Activated CD8-positive, alpha-beta T cell treated with anti-CD3 and anti-CD28 coated beads for 36 hours (primary cell): ENCODE measurements at places on chromosomes 12 and 14. TPM values are rescaled to one million over a fixed set of nuclear protein-coding genes. Genes with fewer than 3 reads are reported as not detected.
A peak's percentile ranks its signal among the peaks of the same experiment; 100 is the strongest.

Gene CARMIL3
- 0.83 TPM for total RNA-seq

DNA sequence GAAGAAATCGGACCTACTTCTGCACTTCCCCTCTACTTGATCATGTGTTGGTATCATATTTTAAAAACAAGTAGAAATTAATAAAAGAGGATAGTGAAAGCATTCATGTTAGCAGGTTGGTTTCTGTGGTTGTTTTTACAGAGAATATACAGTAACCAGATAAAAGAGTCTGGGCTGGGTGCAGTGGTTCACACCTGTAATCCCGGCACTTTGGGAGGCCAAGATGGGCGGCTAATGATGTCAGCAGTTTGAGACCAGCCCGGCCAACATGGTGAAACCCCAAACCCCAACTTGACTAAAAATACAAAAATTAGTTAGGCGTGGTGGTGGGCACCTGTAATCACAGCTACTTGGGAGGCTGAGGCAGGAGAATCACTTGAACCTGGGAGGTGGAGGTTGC lies 55.9 kb downstream of the LRP6 start:
- peak; percentile 66 for DNase-seq

GRCh38 chr12:106739318-106739717 lies 35.2 kb upstream of the RIC8B start:
- no peak for DNase-seq

Gene PLA2G1B
- total RNA-seq, result not detected

- DNase-seq, result no peak
Measured at GRCh38 chr12:11669348-11669747, 19.9 kb downstream of the ETV6 start.

DNA sequence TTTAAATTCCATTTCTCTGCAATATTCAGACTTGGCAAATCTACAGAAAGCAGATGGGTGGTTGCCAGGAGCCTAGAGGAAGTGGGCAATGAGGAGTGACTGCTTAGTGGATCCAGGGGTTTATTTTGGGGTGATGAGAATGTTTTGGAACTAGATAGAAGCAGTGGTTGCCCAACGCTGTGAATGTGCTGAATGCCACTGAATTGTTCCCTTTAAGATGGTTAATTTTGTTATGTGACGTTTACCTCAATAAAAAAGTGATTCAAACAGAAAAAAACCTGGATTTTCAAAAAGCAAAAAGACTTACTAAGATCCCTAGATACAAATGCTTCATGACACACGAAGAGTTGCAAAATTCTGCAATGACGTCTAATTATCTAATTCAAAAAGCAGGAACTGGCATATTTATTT lies 34.2 kb downstream of the DAO start:
- DNase-seq, result no peak

GRCh38 chr12:103799857-103800771 lies 40.9 kb downstream of the NT5DC3 start:
- DNase-seq, result no peak

Gene ANG
- 0.87 TPM for total RNA-seq

DNA sequence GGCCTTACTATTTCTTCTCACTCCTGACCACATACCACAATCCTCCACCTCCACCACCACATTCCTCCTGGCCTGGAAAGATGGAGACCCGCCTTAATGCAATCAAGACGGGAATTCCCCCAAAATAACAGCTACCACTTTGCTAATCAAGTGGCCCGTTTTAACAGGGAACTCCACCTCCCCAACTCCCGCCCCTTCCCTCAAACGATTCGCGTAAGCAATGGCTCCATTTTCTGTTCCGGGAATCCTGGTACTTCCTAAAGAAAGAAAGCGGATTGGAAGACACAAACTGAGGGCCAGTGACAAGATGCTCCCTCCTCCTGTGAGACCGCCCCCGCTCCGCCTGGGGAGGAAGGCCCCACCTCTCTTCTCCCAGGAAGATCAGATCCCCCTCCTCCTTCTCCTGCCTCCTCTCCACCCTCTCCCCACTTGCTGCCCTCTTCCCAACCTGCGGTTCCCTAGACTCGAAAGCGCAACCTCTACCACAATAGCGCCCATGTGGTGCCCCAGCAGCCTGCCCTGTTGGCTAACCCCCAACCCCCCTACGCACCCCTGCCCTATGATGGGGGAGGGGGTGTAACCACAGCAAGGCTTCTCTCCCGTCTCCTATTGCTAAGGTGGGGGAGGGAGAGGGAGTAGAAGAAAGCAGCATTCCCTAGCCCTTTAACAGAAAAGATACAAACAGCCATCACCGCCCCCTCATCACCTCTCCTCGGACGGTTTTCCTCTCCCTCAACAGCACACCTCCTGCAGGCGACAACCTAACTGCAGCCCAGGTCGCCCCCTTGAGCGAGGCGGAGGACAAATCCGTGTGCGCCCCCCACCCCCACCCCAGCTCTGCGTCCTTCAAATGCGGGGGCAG lies 777 bp downstream of the ARF3 start:
- DNase-seq, result peak; percentile 52

GRCh38 chr14:45906257-45906656 lies 653.3 kb upstream of the MIS18BP1 start:
- DNase-seq, result no peak

DNA sequence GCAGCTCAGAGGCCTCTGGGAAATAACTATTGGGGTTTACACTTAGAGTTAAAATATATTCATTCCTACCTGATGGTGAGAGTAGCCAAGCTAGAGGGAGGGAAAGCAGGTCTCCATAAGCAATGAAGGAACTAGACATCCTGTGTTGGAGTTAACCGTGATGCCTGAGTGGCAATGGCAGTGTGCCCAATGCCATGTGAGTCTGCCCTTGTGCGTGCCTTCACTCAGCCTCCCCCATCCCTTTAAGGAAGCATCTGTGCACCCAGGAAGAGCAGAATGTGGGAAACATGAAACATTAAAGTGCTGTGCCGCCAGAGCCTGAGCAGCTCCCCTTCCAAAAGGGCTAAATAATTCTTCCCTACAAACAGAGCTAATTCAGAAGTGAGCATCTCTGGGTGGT lies 76.3 kb downstream of the COX16 start:
- DNase-seq, result no peak

Gene KRT7
- total RNA-seq, result 3.1 TPM

- DNase-seq, result no peak
Measured at GRCh38 chr14:90836692-90837063, 20.4 kb upstream of the TTC7B start.

GRCh38 chr14:61570549-61571290 lies 124.6 kb upstream of the HIF1A start:
- DNase-seq, result no peak

Gene TMEM106C
- 148 TPM for total RNA-seq
